Uterus (tissue), 4 donors: ENCODE measurements at places on chromosomes 1 and 21. TPM values are rescaled to one million over a fixed set of nuclear protein-coding genes. Genes with fewer than 3 reads are reported as not detected.

GRCh38 chr1:34950428-34950827, 21.0 kb upstream of the DLGAP3 start:
- no peak for DNase-seq

GRCh38 chr1:24186031-24186710, 918 bp downstream of the IFNLR1 start:
- no peak for DNase-seq

- DNase-seq = peak; percentile 21
These were observed 133.2 kb upstream of the BARHL2 start for GRCh38 chr1:90850181-90850897.

- no peak for DNase-seq
These were observed 31.7 kb downstream of the CHML start for GRCh38 chr1:241608379-241609033.

GRCh38 chr1:85326851-85327250, 50.4 kb upstream of the BCL10 start:
- no peak for DNase-seq

GRCh38 chr1:37606481-37607263, 10.9 kb upstream of the GNL2 start:
- DNase-seq = peak; percentile 52

- DNase-seq = no peak
These were observed 476.5 kb upstream of the VAMP3 start for GRCh38 chr1:7294636-7295035.

DNA sequence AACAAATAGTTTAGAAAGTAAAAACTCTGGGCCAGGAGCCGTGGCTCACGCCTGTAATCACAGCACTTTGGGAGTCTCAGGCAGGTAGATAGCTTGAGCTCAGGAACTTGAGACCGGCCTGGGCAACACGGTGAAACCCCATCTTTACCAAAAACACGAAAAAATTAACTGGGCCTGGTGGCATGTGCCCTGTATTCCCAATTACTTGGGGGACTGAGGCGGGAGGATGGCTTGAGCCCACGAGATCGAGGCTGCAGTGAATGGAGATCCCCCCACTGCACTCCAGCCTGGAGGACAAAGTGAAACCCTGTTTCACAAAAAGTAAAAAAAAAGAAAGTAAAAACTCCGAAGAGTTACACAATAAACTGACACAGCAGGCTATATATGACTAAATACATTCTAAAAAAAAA, 10.6 kb downstream of the CEP170 start:
- DNase-seq = no peak

GRCh38 chr21:26795866-26796329, 49.3 kb downstream of the ADAMTS1 start:
- peak; percentile 97 for DNase-seq

DNA sequence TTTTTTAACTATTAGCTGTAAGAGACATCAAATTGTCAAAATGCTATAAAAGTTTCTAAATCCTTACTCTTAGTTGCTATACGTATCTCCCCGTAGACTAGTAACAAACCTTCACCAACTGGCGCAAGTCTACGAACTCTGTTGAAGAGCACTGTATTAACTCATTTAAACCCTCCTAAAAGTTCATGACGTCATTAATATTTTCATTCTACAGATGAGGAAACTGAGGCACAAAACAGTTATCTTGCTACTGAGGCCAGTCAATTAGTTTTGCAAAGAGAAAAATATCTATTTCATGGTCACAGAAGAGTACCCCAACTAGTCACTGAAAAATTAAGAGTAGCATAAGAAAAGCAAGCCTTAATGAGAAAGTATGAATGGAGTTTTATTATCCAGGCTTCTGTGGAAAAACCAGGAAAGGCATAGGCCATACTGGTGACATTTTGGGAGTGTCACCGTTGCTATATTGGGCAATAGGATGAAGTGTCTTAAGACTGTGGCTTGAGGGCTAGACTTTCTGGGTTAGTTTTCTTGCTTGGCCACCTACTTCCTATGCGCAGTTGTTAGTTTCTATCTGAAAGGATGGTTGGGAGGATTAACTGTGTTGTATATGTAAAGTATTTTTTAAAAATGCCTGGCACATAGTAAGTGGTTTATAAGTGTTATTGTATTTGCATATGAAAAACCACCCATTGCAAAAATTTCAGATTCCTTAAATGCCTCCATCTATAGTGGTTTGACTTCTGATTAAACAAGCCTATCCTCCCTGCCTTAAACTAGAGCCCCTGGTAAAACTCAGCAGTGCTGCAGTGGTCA, 52.4 kb upstream of the SYT14 start:
- no peak for DNase-seq

GRCh38 chr1:230337266-230337665, 88.9 kb downstream of the PGBD5 start:
- no peak for DNase-seq

The EFNA1 gene
- total RNA-seq = 49.1 TPM

The CFHR4 gene
- not detected for total RNA-seq

The FCGR2B gene
- 0.59 TPM for total RNA-seq
